ENCODE measurements at places on chromosomes 13 and 19.

DNA sequence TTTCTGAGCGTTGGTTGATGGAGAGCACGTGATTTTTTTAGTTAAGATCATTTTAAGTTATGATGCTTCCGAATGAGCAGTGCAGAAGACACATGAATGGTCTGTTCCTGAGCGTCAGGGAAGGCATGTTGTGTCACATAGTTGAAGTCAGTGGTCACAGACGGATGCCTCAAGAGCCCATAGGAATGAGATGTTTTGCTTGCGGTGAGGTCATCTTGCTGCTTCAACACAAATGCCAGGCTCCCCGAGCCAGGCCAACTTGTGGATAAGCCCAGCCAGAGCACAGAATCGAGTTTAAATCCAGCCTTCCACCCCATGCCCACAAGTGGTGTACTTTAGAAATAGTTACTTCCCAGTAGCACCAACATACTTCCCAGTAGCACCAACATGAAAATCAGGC lies 5.4 kb downstream of the UPF3A start:
- DNase-seq, result no peak

GRCh38 chr19:7471696-7472615 lies 16.9 kb downstream of the PEX11G start:
- no peak for DNase-seq

- peak; percentile 55 for DNase-seq
These were observed at the start of gene ZNF382 for GRCh38 chr19:36605101-36605876. ZNF382 (plus strand) TSS chr19:36605313; CDS start chr19:36609915, 4,602 bp downstream.

DNA sequence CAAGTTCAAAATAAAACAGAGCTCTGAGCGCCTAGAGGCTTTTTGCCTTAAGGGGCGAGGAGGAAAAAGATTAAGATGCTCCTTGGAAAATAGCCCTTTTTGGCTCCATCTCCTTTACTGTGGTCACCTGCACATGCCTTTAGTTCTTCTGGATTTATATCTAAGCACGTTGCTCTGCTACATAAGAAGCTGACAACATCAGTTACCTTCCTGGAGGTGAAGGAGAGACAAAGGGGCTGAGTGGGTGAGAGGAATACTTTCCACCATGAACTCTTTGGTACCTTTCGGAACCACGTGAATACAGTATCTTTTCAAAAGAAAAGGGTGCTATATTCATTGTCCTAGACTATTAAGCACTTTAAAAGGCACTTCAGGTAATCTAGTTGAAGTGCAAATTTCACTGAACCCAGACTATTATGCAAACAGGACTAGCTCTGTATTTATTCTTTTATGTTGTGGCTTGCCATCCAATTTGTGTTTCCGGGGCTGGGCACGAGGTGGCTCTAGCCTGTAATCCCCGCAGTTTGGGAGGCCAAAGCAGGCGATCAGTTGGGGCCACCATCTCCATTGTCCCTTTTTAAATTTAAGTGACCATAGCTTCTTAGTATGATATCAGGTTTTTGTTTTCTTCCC lies 201.5 kb downstream of the TM9SF2 start:
- DNase-seq, result no peak

DNA sequence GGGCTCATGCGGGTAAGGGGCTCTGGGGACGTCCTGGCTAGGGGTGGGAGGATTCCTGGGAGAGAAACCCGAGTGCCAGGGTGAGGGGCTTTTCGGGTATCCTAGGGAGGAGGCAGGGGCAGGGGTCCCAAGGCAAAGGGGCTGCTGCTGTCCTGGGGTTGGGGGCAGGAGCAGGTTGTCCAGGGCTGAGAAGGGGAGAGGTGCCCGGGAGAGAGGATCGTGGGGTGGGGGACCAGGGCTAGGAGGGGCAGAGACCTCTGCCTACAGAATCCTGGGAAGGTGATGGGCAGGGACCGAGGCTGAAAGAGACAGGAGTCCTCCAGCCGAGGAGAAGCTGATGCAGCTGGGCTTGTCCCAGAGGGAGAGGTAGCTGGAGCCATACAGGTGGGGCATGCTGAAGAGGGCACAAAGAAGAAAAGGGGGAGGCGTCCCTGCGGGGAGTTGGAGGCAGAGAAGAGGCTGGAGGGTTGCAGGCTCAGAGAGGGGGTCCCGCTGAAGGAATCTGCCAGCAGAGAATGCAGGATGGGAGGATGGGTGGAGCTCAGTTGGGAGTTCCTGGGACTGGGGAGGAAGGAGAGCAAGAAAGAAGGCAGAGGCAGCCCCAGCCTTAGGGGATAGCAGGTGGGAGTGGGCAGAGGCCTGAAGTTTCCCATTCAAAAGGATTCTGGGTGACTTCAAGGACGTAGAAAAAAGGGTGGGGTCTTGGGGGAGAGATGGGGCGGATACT lies 574 bp downstream of the CYP2S1 start:
- no peak for DNase-seq

DNA sequence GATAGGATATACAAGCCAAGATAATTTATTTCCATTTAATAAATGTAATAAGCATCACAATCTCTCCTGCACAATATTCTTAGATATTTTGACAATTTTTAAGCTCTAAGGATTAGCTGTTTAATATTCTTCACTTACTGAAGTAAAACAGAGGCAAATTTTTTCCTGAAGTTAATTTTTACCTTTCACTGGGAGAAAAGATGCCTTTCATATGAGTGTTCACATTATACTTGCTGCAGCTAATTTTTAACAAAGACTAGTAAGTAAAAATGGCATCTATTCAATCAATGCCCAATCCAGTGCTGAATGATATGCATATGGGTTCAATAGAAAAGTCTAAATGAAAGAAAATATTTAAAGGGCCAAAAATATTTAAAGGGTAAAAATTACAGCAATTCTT lies 377.2 kb upstream of the GPC6 start:
- DNase-seq, result no peak

GRCh38 chr19:1272423-1273262 lies 2.7 kb upstream of the FAM174C start:
- no peak for DNase-seq

DNA sequence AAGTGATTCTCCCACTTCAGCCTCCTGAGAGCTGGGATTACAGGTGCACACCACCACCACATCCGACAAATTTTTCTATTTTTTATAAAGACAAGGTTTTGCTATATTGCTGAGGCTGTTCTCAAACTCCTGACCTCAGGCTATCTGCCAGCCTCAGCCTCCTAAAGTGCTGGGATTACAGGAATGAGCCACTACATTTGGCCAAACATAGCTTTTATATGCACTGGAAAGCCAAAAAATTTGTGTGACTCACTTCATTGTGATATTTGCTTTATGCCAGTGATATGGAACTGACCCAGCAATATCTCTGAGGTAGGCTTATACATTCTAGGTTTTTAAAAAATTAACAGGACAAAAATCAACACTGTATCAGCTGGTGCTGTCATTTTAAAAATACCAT lies 26.8 kb upstream of the ACOD1 start:
- DNase-seq, result no peak

DNA sequence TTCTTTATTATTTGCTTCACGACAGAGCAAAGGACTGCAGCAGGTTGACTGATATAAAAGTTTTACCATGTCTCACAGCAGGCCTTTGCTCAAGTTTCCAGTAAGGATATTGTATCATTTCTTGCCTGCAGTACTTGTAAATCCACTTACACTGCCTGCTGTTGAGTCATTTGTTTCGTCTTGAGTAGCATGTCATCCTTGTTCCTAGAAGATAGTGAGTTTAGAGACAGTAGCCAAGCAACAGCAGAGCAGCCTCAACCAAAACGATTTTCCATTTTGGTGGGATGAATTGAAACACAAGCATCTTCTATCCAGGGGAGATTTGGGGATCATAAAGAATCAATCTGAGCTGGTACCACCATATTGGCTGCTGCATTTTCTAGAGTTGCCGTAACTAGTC lies 24.0 kb upstream of the ALOX5AP start:
- DNase-seq, result no peak

GRCh38 chr19:39160889-39161672 lies 35.5 kb downstream of the PAK4 start:
- no peak for DNase-seq

DNA sequence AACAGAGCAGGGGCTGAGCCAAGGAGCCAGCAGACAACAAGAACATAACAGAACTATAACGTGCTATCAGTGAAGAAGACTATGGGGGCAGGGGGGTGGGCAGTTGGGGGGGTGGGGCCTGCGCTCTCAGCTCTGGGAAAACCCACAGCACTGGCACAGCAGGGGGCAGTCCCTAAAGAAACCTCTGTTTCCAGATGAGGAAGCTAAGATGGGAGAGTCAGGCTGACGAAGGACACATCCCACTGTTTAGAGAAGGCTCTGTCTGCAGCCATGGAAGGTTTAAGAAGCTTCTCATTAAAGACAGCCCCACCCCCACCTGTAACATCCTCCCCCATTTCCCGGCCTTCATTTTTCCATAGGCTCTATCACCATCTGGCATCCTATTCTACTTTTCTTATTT lies 7.1 kb upstream of the DOCK9 start:
- DNase-seq, result no peak

- no peak for DNase-seq
These were observed 14.7 kb downstream of the CCDC169 start for GRCh38 chr13:36282821-36283432.

- no peak for DNase-seq
These were observed 11.0 kb upstream of the JUND start for GRCh38 chr19:18292462-18292809.

- no peak for DNase-seq
These were observed 131.0 kb downstream of the KLF5 start for GRCh38 chr13:73189776-73190175.

GRCh38 chr13:35848336-35849255 lies 282.6 kb downstream of the DCLK1 start:
- no peak for DNase-seq

DNA sequence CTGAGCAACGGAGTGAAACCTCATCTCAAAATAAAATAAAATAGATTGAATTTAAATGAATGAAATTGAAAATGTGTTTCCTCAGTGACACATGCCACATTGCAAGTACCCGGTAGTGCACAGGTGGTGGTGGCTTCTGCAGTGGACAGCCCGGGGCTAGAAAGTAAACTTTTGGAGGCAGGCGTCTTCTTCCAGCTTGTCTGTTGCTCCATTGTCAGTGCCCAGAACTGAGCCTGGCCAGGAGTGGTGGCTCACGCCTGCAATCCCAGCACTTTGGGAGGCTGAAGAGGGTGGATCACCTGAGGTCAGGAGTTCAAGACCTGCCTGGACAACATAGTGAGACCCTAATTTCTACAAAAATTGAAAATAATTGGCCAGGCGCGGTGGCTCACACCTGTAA lies 5.7 kb downstream of the MYH14 start:
- no peak for DNase-seq

DNA sequence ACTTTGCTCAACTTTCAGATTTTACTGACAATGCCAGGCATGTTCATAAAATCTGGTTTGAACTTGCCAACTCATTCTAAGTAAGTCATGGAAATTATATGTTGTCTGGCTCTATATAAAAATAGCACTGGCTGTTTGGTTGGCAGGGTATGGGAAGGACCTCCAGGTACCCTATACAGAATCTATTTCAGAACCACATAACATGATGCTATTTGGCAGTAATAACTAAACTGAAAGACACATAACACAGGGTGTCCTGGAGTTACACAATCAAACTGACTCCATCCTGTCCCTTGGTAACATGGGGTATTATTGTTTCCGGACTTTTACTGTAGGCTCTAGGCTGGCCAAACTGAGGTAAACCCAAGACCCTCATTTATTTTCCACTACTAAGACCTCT lies 248.8 kb downstream of the RGCC start:
- DNase-seq, result no peak

DNA sequence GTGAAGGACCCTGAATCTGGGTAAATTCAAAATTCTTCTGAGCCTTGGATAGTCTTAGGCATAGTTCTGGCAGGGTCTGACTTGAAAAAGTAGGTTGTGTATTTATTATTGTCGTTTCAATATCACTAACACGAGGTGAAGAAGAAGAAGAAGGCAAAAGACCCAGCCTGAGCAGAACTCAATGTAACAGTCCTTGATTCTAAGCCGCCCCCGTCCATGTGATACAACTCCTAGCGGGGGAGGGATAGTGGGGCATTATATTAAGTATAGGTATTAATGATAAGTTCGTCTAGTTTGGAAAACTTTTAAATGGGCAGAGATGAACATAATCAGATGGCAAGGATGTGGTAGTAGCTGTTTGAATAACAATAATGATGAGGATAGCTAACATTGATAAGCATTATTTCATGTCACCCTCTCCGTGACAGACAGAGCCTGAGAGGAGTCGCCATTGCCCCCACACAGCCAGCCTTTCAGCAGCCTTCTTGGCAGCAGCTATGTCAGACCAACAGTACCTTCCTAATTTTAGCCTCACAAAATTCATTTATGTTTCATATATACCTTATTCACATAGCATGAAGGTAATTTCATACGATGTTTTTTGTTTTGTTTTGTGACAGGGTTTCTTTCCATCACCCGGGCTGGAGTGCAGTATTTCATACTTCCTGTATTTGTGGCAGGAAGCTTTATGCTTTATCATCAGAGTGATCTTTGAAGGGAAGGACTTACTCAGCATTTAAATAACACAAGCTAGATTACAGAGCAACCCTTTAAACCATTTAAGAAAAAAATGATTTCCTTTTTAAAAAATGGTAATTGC lies 64.4 kb upstream of the NPAS1 start:
- DNase-seq, result no peak

- DNase-seq, result no peak
These were observed 51.3 kb downstream of the MBNL2 start for GRCh38 chr13:97273341-97273831.

- DNase-seq, result no peak
These were observed 9.5 kb downstream of the SHANK1 start for GRCh38 chr19:50710094-50710493.

DNA sequence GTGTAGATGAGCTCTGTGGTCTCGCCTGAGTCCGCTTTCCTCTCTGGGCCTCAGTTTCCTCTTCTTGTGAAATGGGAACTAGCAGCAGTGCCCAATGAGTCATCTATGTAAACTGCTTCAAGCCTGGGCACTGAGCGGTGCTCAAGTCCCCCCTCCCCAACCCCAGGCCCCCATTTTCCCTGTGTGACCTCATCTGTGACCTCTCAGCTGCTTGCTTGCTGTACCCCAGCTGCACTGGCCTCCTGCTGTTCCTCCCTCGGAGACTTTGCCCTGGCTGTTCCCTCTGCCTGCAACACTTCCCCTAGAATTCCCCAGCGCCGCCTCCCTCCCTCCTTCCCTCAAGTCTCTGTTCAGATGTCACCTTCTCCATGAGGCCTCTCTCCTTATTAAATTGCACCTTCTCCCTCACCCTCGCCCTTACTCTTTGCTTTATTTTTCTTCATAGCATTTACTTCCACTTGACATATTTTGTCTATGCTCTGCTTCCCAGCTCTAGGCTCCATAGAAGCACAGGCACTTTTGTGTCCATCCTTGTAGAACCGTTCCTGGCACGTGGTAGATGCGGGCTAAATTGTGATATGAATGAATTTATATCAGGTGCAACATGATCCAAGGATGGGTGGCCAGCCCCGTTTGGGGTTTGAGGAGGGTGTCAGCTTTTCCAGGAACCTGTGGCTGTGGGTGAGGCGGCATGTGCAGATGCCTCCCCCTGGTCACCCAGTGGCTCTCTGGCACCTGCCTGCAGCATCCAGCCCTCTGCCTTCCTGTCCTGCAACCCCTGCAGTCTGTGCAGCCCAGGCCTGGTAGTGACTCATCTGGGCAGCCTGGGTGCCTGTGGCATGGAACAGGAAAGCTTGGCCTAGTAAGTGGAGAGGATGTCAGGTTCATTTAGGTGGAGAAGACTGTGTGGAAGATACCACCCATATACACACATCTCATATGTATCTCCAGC lies 26.3 kb downstream of the SIPA1L3 start:
- DNase-seq, result no peak
